ENCODE measurements at places on chromosomes 7 and 10.

DNA sequence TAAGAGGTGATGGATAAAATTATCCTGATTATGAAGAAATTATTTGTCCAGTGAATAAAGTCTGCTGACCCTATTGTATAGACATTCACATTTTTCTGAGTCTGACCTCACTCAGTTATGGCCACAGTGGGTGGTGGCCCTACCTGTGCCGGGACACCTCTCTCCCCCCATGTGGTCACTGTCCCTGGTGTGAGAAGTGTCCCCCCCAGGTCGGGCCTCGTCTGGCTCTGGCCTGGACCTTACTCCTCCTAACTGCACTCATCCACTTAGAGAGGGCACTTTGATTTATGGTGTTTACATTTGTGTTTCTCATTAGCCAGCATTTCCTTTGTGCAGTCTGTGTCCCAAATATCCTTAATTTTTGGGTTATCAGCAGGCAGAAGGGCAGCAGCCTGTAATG is 59.6 kb upstream of the ZNF32 start:
- DNase-seq = no peak

DNA sequence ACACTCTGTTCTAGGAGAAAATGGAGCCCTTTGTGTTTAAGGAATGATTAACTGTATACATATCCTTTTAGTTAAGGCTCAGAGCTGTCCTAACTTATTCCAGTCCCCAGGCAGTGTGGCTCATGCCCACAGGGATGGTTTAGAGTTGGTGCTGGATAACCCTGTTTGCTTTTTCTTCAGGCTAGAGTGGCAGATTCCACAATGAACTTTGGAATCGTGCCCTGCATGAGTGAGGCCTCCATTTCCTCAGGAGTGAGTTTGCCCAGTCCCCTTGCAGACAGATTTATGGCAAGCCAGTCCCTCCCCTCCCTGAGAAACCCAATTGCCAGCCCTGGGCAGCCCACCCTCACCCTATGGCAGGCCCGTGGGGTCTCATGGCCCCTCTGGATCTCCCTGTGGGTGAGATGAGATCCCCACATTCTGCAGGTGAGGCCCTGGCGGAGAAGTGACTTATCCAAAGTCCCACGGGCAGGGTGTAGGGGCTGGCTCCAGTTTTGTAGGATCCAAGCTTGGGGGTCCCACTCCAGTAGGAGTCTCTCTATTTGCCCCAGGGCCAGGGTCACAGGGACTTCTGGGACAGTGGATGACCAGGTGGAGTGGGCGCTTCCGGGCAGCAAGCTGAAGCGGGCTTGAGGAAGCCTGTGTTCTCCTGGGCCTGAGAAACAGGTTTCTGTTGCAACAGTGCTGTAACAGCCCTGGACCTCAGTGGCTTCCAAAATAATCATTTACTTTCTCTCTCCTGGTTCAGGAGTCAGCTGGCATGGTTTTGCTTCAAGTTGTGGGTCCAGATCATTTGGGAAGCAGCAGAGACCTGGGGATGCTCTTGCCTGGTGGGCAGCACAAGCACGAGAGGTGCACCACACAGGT is 9.0 kb upstream of the COMTD1 start:
- no peak for DNase-seq

GRCh38 chr10:25076506-25077177 is 60.2 kb downstream of the THNSL1 start:
- DNase-seq = no peak

GRCh38 chr10:48526846-48527505 is 77.9 kb downstream of the ARHGAP22 start:
- DNase-seq = no peak

DNA sequence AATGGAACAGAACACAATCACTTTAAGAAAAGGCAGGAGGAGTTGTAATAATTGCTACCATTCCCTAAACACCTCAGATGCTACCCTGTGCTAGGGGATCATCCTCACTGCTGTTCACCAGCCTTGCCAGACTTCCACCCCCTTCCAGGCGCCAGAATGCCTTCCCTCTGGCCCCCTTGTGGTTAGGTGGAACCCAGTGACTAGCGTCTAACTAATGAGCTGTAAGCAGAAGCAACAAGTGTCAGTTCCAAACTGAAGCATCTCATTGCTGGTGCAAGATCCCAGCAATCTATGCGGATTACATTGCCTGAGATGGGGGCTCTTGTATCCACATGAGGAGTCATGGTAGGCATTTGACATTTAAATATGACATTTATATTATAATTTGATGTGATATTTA is 86.6 kb downstream of the FRMD4A start:
- no peak for DNase-seq

DNA sequence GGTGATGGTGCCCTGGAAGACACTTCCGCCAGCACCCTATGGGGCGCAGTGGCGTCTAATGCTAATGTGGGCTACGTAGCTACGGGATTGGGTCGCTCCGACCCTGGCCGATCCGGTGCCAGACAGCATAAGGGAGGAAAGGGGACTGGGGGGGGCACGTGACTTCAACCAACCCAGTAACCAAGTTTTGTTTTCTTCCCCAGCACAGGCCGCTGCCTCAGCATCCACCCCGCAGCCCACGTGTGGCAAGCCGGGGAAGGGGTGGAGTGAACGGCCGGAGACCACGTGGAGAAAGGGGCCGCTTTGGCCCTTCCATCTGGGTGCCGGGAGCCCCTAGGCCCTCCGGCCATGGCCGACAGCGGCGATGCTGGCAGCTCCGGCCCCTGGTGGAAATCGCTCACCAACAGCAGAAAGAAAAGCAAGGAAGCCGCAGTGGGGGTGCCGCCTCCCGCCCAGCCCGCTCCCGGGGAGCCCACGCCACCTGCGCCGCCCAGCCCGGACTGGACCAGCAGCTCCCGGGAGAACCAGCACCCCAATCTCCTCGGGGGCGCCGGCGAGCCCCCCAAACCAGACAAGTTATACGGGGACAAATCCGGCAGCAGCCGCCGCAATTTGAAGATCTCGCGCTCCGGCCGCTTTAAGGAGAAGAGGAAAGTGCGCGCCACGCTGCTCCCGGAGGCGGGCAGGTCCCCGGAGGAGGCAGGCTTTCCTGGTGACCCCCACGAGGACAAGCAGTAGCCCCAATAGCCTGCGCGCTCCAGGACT is 2.5 kb downstream of the PRR15 start:
- DNase-seq = no peak

DNA sequence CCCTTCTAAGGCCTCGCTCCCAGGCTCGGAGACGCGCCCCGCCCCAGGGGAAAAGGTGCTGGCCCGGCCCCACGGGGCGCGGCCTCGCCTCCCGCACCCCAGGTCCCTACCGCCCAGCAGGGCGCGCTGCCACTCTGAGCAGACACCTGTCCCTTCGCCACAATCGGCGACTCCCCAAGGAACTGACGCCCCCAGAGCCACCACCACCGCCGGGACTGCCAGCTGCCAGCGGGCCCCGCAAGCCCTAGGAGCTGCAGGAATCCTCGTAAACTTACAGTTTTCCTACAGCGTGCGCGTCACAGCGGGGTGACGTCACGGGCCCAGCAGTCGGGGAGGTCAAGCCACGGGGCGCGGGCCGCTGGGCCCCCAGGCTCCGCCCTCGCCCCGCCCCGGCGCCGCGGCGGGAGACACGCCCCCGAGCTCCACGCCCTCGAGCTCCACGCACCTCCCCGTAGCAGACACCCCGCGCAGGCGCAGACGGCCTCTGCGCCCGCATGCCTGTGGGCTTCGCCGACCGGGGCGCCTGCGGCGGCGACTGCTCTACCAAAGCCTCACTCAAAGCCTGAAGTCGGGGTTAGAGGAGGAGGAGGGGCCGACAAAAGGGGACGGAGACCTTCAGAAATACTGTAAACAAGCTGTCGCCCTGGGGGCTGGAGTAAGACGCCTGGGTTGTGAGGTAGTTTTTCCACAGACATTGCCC is at the start of gene ZNF438:
Gene ZNF438 (minus strand): TSS at position 308 of the 700 bp plus-strand sequence. CDS start 154,831 bp downstream, outside the sequence.
- DNase-seq = no peak

- DNase-seq = no peak
These were observed 92.4 kb downstream of the CXCL12 start for GRCh38 chr10:44292390-44293002.

DNA sequence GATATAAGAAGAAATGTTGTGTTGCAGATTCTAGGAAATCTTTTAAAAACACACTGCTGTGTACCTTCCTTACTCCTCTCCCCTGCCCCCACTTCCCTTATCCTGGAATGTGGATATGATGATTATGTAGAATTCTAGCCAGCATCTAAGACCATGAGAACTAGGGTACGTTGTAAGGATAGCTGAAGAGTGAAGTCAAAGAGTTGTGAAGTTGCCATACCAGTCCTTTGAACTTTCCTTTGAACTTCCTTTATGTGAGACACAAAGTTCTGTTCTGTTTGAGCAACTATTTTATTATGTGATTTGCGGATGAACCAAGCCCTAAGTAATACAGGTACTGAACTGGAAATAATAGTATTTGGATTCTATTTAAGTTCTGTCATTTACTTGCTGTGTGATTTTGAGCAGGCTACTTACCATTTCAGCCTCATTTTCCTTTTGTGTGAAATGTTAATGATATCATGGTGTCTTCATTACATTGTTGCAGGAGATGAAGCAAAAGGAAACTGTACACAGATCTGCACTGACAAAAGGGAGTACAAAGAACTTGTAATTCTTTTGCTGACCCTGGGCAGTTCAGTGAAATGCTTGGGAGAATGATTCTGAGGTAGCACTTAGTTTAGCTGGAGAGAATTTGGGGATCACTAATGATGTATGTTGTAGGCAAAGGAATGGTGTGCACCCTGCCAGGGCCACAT is 31.4 kb downstream of the RPA3 start:
- DNase-seq = no peak

DNA sequence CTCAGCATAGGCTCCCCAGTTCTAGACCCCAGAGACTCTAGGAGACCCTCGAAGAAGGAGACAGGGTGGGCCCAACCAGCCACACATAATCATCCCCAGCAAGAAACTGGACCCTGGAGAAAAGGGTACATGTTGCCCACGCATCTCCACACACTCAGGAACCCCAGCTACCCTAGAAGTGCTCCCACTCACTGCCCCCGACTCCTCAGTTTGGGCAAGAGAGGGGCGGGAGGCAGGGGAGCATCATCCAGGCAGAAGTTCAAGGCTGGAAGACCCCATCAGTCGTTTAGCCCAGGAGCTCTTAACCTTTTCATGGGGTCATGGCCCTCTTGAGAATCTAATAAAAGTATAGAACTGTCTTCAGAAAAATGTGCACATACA is 1.8 kb upstream of the ZNF467 start:
- no peak for DNase-seq

DNA sequence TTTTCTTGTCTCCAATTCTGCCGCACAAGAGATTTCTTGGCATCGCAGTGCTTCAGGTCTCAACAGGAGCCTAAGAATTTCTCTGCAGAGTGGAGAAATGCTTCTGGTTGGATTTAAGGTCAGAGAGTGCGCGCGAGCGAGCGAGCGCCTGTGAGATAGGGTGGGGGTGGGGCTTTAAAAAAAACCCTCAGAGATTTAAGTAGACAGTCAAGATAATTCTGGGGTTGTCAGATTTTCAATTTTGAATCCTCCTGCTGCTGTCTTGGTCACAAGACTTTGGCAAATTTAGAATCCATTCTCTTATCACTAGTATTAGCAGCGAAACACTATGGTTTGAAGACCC is 49.7 kb downstream of the CPEB3 start:
- no peak for DNase-seq

DNA sequence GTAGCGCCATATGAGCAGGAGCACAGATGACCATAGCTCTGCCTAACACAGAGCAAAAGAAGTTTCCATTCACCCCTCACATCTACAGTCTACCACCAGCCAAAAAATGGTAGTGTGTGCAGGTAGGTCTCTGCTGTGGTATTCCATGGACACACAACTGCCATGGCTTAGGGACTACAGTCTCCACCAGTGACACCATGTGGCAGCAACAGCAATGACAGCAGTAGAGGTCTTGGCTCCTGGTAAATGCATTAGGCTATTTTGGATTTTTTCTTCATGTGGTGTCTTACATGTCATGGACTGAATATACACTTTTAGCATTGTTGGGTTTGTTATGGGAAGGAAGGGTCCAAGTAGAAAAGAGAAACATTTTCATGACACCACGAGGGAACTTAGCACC is 70.1 kb upstream of the CABCOCO1 start:
- DNase-seq = no peak

DNA sequence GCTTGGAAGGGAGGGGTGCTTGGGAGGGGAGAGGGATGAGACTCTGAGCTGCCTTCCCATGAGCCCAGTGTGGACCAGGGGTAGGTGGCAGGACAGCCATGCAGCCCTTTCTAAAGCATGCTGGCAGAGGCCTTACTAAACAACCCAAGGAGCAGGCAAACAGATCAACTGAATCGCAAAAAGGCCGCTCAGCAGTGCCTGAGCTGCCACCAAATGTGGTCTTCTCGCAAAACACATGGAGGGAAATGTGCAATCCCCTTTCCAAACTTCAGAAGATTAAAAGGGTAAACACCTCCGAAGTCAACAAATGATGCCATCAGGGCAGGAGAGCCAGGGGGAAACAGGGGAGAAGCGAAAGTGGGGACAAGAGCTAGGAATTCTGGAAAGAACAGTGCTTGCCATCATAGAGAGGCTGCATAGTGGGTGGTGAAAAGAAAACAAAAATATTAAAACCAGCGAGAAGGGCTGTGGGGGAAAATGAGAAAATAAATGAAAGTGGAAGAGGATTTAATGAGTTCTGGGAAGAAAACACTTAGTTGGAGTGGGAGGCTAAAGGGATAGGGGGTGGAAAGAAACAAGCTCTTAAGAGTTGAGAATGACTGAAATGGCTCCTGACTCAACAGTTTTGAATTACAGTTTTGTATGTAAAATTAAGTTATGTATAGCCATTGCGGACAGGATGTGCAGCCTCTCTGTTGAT is 62.2 kb upstream of the ZNF32 start:
- no peak for DNase-seq

GRCh38 chr7:17130281-17131059 is 168.0 kb upstream of the AHR start:
- no peak for DNase-seq

DNA sequence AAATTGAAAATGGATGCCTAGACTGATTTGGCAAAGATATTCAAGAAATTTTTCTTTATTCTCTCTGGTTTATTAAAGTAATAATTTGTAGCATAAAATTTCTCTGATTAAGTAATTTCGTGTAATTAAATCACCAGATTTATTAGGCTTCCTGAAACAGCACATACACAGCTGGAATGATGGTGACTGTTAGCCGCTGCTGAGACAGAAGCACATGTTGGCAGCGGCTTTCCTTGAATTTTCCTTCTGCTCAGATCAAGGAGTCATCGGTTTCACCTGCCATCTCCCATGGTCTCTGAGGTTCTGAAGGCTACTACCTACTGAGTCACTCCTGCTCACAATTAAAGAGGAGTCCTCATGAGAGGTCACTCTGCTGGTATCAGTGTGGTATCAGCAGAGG is 101.5 kb downstream of the GFRA1 start:
- DNase-seq = no peak

DNA sequence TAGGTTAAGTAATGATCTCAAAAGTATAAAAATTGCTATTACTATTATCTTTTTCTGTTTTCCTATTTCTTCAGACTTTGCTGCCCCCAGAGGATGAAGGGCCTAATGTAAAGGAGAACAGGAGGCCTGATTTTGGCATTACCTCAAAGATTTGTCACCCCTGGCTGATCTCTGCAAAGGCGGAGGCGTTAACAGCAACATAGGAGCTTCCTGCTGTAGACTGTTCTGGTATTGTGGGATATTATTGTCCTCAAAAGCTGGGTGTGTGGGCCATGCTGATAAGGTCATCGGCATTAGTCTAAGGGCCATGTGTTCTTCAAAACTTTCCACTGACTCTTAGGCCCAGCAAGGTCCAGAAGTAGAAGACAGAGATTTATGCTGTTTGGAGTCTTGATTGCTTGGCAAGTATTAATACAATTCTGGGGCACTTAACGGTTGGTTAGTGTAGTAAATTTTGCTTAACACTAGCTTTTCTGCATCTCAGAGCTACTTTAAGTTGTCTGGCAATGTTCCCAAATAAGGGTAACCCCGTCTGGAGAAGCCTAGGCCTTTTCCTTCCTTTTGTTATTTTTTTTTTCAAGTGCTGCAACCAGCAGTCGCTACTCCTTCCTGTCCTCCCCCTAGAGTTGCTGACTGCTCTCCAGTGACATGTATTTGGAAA is 14.0 kb upstream of the ENTPD1 start:
- peak; percentile 91 for DNase-seq

All from glomerular endothelial cell (primary cell).